ENCODE measurements at places on chromosomes 5 and 9.

GRCh38 chr5:59553992-59554391 lies 339.5 kb downstream of the PDE4D start:
- DNase-seq = no peak

DNA sequence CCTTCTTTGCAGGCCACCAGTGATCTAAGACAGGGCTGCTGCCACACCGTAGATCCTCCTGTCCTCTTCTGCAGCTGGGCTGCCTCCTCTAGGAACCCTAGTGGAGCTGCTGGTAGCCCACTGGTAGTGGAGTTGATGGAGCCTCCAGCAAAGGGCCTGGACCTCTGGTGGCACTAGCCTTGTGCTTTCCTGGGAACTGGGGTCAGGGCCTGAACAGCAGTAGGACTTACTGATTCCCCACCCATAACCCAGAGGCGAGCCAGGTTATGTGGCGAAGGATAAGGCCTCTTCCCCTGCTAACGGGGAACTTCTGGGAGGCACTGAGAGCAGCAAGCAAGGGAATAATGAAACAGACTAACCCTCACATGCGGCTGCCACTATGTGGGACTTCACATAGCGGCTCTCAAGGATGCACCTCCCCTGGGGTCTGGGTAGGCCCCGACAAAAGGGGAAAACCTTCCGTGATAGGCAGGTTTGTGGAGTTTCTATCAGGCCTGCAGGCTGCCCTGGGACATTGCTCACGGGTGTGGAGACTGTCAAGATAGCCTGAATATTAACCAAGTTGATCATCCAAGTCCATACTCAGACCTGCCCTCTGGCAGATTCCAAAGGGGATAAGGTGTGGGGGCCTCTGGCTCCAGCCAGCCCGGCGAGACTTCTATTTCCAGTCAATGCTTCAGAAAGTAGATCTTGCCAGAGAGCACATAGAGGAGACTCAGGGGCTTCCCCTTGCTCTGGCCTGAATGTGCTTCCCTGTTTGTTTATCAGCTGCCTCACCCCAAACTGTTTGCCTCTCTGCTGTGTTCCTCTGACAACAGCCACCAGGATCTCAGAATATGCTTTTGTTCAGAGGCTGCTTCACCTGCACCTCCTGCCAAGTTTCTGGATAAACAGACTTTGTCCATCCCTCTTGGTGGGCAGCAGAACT lies 7.4 kb downstream of the SLC22A4 start:
- DNase-seq = no peak

- peak; percentile 30 for DNase-seq
Measured at GRCh38 chr9:89234205-89235067, 55.8 kb upstream of the SHC3 start.

DNA sequence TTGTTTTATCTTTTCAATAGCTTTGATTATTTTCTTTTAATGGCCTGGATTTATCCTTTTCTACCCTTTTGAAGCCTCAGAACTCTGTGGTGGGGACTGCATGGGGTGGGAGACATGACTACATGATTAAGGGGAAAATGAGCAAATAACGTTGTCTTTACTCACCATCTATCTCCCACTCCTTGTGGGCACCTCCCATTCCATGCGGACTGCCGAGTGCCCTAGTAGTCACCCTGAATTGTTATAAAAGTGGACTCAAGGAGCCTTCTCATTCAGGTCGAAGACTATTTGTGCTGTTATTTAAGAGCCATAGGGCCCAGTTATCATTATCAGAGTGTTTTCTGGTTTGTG lies 281.8 kb downstream of the MLLT3 start:
- no peak for DNase-seq

- DNase-seq = peak; percentile 44
Measured at GRCh38 chr5:32311404-32312196, 1.1 kb downstream of the MTMR12 start.

- no peak for DNase-seq
Measured at GRCh38 chr5:66179297-66180051, 35.4 kb downstream of the SREK1 start.

DNA sequence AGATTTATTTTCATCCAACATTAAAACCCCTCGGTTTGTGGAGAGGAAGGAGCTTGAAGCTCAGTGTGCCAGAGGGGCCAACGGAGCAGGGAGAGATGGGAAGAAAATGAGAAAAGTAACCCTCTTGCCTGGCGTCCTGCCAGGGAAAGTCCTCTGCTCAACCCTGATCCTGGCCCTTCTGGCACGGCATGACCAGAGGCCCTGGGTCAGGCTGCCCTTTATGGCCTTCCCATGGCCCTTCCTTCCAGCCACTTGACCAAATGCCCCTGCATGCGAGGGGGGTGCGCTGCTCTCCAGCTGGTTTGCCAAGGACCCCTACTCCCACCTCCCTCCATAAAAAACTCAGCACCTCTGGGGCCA lies 43.8 kb downstream of the SPRY4 start:
- no peak for DNase-seq

- no peak for DNase-seq
Measured at GRCh38 chr5:74243634-74244033, 396.9 kb downstream of the ENC1 start.

DNA sequence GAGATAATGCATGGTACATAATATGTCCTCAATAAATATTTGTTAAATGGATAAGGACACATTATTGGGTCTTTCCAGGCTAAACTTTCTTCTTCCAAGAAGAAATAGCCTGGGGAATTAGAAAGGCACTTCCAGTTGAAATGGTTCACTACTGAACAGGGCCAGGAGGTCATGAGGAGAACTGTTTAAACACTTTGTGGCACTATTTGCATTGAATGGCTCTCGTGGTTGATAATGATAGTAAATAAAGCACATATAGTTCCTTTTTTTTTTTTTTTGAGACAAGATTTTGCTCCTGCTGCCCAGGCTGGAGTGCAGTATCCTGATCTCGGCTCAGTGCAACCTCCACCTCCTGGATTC lies 19.9 kb upstream of the CAST start:
- DNase-seq = no peak

DNA sequence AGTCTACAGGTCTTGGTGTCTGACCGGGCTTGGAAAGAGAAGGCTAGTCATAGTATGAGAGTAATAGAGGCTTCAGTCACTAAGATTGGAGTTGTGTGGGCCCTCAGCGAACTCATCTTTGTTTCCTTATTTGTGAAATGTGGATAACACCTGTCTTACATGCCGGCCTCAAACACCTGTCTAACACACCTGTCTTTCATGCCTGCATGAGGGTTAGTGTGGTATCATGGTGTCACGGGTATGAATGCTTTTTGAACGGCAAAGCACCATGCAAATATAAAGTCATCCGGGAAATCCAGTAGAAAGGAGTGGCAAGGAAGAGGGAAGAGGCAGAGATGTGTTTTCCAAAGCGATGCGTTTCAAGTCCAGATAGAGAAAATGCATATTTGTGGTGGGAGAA lies 25.5 kb downstream of the GRAMD2B start:
- no peak for DNase-seq

- DNase-seq = no peak
Measured at GRCh38 chr5:1985781-1986180, 103.1 kb upstream of the IRX4 start.

GRCh38 chr5:472076-472655 lies 29.2 kb downstream of the EXOC3 start:
- peak; percentile 16 for DNase-seq

DNA sequence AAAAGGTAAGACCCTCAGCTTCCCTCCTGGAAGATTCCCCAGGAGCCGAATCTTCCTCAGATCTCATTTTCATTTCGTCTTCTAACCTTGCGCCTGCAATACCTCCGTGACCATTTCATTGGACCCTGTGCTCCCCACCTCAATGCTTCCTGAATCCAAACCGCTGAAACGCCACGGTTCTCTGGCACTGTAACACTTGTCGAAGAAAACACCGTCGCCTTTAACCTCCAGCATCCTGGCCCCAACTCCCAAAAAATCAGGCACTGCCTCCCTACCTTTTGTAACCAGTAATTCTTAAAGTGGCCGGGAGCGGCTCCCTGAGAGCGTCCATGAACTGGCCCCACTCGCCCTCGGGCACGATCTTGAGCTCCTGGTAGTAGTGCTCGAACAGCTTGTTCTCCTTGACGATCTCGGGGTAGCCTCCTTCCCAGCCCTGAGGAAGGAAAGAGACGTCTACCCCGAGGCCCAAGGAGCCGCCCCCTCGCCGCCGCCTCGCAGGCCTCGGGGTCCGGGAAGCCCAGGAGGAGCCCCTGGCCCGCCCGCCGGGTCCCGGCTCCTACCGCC lies 438 bp downstream of the NSUN2 start:
- peak; percentile 13 for DNase-seq

DNA sequence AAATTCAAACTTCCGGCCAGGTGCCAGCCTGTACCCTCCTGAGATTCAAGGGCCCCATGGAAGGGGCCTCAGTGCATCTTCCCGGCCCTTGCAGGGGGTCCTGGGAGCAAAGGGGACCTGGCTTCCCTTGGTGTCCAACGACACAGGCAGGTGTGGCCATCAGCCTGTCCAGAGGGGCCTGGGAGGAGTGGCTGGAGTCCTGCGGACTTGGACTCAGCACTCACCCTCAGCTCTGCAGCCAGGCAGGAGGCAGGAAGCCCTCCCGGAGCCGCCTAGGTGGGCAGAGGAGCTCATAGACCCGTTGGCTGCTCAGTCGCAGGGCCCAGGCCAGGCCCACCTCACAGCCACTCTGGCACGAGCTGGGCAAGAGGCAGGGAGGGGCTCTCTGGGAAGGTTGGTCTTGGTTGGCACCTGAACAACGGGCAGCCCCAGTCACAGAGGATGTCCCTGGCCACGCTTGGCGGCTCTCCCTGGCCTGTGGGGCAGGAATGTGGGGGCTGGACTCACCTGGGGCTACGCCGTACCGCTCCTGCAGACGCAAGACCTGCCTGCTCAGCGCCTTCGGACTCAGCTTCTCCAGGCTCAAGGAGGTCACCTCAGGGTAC lies 53.8 kb upstream of the NRARP start:
- DNase-seq = peak; percentile 67

DNA sequence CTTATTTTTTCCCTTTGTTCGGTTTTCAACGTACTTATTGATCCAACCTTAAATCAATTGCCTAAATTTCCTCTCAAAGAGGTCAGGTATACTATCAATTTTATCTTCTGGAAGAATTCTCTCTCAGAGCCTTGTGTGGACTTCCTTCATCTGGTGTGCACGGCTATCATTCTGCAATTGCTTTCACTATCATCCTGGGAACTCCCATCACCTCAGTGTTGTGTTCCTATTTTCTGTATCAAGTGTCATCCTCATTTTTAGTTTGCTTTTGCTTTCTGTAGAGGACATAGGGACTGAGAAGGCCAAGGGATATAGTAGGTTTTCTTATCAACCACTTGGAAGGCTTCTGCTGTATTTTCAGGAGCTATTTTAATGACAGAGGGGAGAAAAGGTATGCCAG lies 11.3 kb downstream of the STOM start:
- no peak for DNase-seq

GRCh38 chr5:90020575-90021538 lies 388.7 kb downstream of the CETN3 start:
- DNase-seq = no peak

DNA sequence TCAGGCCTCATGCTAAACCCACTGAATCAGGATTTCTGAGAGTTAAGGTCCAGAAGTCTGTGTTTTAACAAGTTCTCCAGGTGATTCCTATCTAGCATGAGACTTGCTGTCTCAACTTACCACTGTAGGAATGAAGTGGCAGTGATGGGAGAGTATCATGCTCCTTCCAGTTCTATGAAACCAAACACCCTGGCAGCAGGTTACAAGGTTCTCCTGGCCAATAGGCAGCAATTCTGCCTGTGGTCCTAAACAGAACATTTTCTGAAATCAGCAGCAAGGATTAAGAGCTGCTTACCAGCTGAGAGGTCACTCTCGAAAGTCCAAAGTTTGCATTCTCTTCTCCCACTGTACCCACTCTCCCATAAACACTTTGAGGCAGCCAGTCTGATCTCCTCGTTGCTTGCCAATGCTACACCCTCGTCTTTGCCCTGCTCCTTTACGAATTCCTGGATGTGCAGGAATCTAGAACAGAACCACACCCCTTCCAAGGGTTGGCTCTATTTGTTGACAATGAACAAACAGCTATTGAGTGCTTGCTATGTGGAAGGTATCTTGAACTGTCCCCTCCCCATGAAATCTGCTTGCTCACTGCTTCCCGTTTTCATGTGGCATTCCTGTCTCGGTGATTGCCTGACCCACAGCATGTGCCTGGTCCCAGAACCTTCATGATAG lies 100.5 kb downstream of the TMEM174 start:
- no peak for DNase-seq

DNA sequence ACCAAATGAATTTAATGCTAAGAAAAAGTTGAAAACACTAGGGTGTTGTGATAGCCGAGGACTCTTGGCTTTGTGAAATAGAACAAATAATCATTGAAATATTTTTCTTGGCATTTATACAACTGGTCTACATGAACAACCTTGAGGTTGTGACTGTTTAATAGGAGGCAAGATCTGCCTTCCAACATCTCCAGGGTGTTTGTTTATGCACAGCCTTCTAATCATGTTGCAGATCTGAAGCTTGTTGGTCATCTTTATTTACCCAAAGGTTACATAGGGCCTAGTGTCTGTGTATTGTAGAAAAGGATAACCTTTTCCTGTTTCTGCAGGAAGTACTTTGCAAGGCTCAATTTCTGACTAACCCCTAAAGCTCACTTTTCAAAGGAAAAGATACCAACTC lies 65.2 kb upstream of the RANBP3L start:
- no peak for DNase-seq

GRCh38 chr5:80129146-80129545 lies 94.0 kb downstream of the THBS4 start:
- no peak for DNase-seq

GRCh38 chr5:149015126-149015525 lies 47.7 kb downstream of the SH3TC2 start:
- no peak for DNase-seq

DNA sequence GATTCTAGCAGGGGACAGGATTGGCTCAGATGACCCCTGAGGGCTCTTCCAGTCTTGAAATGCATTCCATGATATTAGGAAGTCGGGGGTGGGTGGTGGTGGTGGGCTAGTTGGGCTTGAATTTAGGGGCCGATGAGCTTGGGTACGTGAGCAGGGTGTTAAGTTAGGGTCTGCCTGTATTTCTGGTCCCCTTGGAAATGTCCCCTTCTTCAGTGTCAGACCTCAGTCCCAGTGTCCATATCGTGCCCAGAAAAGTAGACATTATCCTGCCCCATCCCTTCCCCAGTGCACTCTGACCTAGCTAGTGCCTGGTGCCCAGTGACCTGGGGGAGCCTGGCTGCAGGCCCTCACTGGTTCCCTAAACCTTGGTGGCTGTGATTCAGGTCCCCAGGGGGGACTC lies 2.9 kb upstream of the MYOZ3 start:
- no peak for DNase-seq

DNA sequence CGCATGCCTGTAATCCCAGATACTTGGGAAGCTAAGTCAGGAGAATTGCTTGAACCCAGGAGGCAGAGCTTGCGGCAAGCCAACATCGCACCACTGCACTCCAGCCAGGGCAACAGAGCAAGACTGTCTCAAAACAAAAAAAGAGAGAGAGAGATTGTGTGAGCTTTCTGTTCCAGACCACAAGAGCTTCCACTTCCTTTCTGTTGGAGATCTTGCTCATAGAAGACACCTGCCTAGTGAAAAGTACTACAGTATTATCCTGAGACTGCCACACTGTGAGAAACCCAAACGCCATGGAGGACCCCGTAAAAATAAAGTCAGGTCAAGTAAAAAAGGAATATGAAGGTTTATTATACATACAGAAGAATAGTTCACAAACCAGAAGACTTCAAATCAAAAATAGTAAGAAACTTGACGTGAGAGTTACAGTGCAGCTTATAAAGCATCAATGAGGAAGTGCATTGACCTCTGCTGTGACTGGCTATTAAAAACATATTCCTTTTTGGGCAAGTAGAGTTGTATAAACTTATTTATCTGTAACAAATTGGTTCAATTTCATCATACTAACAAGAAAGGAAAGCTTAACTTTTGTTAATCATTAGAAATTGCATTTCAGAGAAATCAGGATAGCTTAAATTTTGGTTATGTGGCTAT lies 4.3 kb upstream of the EMB start:
- DNase-seq = no peak
